ENCODE measurements at places on chromosomes 3 and 15.
A peak's percentile ranks its signal among the peaks of the same experiment; 100 is the strongest.

GRCh38 chr3:52454938-52455282, 494 bp upstream of the NISCH start:
- no peak for DNase-seq

DNA sequence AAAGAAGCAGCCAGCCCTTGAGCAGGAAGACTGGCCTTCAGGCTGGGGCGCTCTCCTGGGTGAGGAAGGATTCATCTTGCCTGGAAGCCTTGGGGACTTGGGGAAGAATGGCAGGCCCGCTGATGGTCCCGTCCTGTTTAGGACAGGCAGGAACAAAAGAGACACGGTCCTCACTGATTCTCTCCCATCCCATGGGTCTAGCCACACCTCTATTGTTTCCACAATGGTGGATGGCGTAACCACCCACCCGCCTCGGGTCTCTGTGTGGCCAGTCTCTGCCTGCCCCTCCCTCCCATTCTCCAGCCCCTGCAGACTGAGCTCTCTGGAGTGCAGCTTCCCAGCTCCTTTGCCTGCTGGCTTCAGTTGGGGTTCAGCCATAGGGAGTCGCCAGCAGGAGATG, 284.3 kb downstream of the UACA start:
- no peak for DNase-seq

GRCh38 chr3:149273096-149273751, 51.6 kb upstream of the CP start:
- peak; percentile 68 for DNase-seq

DNA sequence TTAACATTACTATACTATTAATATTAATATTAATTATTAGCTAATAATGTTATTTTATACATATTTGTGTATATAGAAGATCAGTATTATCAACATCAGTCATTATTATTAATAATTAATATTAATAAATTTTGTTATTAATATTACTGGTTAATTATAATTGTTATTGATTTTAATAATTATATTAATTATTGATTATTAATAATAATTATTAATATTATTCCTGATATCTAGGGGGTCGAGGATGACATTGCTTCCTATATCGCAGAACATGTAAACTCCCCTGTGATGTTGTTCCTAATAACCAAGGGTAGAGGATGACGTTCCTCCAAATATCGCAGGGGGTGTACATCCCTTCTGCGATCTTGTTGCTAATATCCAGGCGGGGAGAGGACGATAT, 17.3 kb upstream of the BMF start:
- DNase-seq, result no peak

DNA sequence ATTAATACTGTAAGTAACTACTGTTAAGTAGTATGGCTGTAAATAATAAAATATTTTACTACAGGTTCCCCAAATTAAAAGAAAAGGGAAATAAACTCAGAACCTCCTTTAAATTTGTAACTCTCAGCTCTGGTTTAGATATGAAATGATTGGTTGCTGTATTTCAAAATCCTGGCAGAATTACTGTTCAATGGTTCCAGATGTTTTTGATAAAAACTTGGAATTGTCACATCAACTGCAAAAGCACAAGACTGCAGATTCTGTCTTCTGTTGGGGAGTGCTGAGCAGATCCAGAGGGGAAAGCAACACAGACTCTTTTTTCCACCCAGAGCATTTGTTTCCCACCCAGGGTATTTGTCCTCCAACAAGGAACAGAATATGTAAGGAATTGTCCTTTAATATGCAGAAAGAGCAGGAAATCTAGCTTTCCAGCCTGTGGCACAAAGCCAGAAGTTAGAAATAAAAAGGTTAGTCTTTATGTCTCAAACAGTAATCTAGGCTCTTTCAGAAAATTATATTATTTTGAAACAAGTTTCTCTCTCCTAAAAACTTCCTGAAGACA, 178.1 kb downstream of the KLHL25 start:
- no peak for DNase-seq

- no peak for DNase-seq
These were observed 32.4 kb downstream of the MEGF11 start for GRCh38 chr15:66221126-66221525.

GRCh38 chr3:184724699-184725098, 12.8 kb upstream of the MAGEF1 start:
- no peak for DNase-seq

- DNase-seq, result no peak
These were observed 344.3 kb downstream of the EDEM1 start for GRCh38 chr3:5531741-5532290.

DNA sequence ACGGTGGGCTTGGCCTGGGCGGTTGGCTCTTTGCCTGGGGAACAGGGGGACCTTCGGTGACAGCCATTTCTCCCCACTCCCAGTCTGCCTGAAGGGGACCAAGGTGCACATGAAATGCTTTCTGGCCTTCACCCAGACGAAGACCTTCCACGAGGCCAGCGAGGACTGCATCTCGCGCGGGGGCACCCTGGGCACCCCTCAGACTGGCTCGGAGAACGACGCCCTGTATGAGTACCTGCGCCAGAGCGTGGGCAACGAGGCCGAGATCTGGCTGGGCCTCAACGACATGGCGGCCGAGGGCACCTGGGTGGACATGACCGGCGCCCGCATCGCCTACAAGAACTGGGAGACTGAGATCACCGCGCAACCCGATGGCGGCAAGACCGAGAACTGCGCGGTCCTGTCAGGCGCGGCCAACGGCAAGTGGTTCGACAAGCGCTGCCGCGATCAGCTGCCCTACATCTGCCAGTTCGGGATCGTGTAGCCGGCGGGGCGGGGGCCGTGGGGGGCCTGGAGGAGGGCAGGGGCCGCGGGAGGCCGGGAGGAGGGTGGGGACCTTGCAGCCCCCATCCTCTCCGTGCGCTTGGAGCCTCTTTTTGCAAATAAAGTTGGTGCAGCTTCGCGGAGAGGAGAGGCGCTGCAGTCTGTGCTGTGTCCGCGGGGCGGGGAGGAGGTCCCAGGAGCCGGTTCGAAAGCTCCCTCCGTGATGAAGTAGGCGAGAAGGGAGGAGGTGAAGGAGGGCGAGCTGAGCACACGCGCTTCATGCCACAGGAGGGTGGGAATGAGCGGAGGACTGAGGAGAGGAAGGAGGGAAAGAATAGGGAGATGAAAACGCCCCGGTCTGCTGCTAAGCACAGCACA, 9.6 kb downstream of the CLEC3B start:
- DNase-seq, result peak; percentile 46

GRCh38 chr3:46873521-46873920, 4.0 kb upstream of the PTH1R start:
- DNase-seq, result no peak

- no peak for DNase-seq
These were observed 52.9 kb downstream of the BFSP2 start for GRCh38 chr3:133452641-133453319.

DNA sequence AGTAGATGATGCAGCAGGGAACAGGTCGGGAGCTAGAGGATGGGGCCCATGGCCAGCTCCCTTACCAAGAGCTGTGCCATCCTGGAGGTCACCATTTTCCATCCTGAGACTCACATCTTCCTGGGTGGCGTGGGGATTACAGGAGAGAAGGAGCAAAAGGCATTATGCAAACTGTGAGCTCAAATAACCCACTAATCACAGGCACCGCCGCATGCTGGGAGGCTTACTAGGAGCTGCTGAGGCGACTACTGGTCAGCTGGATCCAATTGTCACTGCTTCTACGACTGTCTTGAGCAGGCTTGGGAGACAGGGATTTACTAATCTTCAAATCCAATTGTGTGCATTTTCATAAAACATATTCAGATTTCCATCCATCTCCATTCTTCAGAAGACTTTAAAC, 12.5 kb upstream of the KBTBD12 start:
- DNase-seq, result no peak

DNA sequence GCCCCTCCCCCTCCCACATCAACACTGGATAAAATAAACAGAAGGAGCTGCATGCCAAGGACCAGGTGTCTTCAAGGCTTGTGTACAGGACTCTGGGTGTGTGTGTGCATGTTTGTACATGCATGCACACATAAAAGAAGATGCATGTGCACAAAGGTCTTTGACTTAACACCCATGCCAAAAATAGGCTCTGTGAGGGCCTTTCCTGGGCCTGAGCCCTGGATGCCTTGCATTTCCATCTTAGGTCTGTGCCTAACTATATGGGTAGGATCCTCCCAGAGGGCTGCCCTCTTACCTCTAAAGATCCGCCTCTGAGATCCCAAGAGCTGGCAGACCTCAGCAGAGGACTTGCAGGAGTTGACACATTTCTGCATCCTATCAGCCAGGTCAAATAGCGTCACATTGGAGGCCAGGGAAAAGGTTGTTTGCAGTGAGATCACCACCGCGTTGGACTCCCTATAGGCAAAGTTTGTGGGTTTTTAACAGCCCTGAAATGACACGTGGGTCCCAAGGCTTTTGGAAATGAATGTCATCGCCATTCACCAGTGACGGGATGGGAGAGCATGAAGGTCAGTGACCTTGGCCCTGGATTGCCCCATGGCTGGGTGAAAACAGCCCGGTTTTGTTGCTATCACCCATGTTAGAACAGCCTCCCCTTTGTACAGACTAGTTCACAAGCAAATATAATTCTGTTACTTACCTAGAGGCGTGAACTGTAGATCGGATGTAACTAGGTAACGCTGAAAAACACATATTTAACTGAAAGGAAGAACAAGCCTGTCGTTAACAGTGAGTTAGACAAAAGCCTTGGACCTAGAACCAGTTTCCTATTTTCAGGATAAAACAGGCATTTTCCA, 54.0 kb downstream of the HEG1 start:
- DNase-seq, result no peak

DNA sequence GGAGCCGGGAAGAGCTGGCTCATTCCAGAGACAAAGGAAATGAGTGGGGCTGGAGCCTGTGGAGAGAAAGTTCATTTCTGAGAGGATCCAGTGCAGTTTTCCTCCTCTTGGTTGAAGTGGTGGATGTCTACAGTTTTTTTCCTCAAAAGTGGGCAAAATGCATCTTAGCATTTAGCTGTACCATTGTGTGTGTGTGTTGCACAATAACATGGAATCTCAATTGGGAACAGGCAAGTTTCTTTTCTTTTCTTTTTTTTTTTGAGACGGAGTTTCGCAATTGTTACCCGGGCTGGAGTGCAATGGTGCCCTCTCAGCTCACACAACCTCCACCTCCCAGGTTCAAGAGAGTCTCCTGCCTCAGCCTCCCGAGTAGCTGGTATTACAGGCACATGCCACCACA, 101.5 kb upstream of the UBE2E1 start:
- no peak for DNase-seq

GRCh38 chr15:67850994-67851571, 11.2 kb upstream of the RNU6-1 start:
- DNase-seq, result no peak

DNA sequence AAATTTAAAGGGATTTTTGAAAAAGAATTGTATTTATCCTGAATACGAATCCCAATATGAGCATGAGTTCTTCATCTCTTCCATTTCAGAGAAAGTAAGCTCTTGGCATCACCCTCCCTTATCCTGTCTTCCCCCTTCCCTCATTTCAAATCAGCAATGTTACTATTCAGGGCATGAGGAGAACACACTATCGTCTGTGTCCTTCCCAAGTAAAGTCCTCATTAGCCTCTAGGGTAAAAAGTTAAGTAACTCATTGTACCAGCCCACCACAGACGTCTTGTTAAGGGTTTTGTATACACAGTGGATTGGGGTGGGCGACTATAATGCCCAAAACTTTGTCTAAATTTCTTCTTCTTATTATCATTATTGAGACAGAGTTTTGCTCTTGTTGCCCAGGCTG, 14.8 kb downstream of the ARL6IP5 start:
- no peak for DNase-seq

DNA sequence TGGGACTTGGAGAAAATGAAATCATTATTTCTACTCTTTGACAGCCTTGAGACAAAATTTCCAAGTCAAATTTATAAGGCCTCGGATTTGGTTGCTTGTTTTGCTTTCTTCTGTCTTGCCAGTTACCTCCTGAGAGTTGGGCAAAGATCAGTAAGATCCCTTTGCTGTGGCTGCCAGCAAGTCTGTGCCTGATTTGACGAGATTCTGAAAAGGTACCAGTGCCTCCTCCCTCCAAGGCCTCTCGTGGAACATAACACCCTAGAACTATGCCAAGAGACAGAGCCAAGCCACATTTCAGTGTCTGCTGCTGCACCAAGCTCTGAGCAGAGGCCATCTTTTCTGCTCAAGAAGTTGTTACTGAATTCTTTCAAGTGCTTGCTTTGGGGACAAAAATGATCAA, 61.0 kb downstream of the GTPBP8 start:
- DNase-seq, result no peak

GRCh38 chr3:1087066-1087560, 5.7 kb upstream of the CNTN6 start:
- no peak for DNase-seq

DNA sequence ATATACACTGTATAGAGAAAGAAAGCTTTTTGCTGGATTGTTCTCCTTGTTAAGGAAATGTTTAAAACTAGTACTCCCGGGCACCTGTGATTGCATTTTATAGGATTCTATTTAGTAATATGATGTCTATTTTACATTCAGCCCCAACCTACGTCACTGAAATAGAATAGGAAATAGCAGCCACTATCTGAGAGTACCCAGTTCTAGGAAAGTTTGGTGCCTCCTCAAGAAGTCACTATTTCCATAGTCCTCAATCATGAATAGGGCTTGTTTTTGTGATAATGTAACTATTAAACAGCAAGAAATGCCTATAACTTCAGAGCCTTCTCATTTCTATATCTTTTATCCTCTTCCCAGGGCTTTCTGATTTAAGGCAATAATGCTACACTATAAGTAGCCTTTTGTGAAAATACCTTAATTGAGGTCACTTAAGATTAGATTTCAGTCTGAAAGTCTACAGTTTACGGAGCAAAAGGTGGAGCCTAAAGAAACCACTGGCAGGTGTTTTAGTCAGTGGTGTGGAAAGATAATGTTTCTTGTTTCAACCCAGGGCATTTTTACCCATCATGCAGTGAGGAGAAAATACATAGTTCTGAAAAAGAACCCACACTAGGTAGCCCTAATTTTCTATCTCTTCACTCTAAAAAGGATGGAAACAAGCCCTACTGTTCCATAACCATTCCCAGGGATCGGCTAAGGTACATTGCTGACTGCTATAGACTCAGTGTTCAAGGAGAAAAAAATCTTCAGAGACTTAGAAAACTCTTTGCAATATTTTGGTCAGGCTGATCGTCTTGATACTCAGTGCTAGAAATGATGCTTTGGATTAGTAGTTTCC, 38.7 kb downstream of the TIGIT start:
- no peak for DNase-seq

DNA sequence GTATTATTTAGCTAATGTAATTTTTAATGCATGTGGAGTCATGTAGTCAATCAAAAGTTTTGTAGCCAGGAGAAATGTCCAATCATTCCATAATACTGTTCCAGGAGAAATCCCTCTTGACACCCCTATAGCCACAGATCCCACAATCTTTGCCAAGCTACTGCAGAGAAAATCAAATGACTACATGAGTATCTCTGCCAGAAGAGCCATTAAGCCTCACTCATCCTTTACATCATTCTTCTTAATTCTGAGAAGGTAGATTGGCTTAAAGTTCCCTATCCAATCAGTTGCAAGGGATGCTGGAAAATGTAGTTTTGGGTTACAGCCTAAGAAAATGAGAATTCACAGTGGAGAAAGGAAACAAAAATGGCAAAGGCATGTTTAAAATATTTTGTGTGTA, 502.1 kb downstream of the ZBBX start:
- no peak for DNase-seq

Data from ovary (tissue), 10 donors.